Adrenal gland (tissue), 19 donors: ENCODE measurements at places on chromosomes 1 and 21. TPM values are rescaled to one million over a fixed set of nuclear protein-coding genes. Genes with fewer than 3 reads are reported as not detected.

GRCh38 chr1:30738715-30739559 is 15.6 kb upstream of the MATN1 start:
- DNase-seq: no peak
- H3K4me3 ChIP-seq: no peak overlapping the region
- H3K36me3 ChIP-seq: no peaks in the 10 kb centered on the region
- no peaks in the 10 kb centered on the region for H3K27me3 ChIP-seq
- no peak overlapping the region for H3K27ac ChIP-seq

GRCh38 chr1:9628541-9629444 is 22.7 kb upstream of the PIK3CD start:
- no peaks in the 10 kb centered on the region for H3K4me1 ChIP-seq
- H3K4me3 ChIP-seq: no peak overlapping the region
- DNase-seq: no peak
- H3K27me3 ChIP-seq: no peaks in the 10 kb centered on the region

GRCh38 chr1:101316256-101316655 is 79.4 kb downstream of the S1PR1 start:
- H3K4me3 ChIP-seq: no peak overlapping the region
- no peaks in the 10 kb centered on the region for H3K36me3 ChIP-seq
- H3K4me1 ChIP-seq: no peaks in the 10 kb centered on the region
- no peak for DNase-seq

GRCh38 chr21:32978331-32979270 is 47.1 kb upstream of the OLIG2 start:
- peaks cover 10% of the 10 kb centered on the region for H3K27me3 ChIP-seq
- H3K4me1 ChIP-seq: no peaks in the 10 kb centered on the region
- no peaks in the 10 kb centered on the region for H3K36me3 ChIP-seq
- no peak for DNase-seq
- H3K27ac ChIP-seq: no peak overlapping the region
- H3K4me3 ChIP-seq: no peak overlapping the region

DNA sequence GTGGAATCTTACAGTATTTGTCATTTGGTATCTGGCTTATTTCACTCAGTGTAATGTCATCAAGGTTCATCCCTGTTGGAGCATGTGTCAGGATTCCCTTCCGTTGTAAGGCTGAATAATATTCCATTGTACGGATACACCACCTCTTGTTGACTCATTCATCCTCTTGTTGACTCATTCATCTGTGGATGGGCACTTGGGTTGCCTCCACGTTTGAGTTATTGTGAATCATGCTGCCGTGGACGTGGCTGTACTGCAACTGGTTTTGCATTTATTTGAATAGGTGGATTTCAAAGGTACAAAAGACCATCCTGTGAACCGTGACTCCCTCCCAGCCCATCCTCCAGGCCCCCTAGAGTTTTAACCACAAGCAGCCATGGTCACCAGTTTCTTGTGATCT is 11.9 kb upstream of the TCP10L start:
- no peak overlapping the region for H3K27ac ChIP-seq
- no peaks in the 10 kb centered on the region for H3K27me3 ChIP-seq
- no peaks in the 10 kb centered on the region for H3K4me1 ChIP-seq
- no peaks in the 10 kb centered on the region for H3K36me3 ChIP-seq
- H3K4me3 ChIP-seq: no peak overlapping the region

GRCh38 chr1:38029081-38029681 is 16.6 kb downstream of the UTP11 start:
- no peak overlapping the region for H3K4me3 ChIP-seq
- peaks cover 38% of the 10 kb centered on the region for H3K4me1 ChIP-seq
- H3K27ac ChIP-seq: peak overlapping the region; percentile 96
- DNase-seq: peak; percentile 63
- no peaks in the 10 kb centered on the region for H3K27me3 ChIP-seq

DNA sequence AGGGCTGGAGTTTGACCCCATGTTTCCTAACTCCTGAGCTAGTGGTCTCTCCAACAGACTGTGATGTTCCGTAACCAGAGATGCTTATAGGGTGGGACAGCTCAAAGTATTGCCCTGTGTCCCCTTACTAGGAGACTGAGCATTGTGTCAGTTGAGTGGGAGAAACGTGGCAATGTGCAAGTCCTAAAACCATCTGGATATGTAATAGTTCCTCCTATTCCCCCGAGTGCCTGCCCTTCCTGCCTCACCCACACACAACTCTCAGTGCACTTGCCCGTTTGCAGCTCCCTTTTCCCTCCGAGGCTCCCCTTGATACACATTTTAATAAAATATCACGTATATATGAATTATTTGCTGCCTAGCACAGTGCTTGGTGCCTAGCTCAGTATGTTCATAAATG is 3.4 kb downstream of the PIGV start:
- H3K4me3 ChIP-seq: no peak overlapping the region
- H3K36me3 ChIP-seq: peaks cover 12% of the 10 kb centered on the region
- H3K4me1 ChIP-seq: peaks cover 18% of the 10 kb centered on the region
- no peaks in the 10 kb centered on the region for H3K27me3 ChIP-seq

- DNase-seq: peak; percentile 69
- no peak within 1 kb of the TSS for H3K27ac ChIP-seq
- peaks cover 11% of the 10 kb centered on the region for H3K4me1 ChIP-seq
- no peaks in the 10 kb centered on the region for H3K27me3 ChIP-seq
Measured at GRCh38 chr1:173206816-173207568, at the start of gene TNFSF4. Gene TNFSF4, minus strand, starts transcription at chr1:173207331. Its CDS starts 155 bp downstream, at chr1:173207176.

- H3K4me3 ChIP-seq: no peak overlapping the region
- H3K36me3 ChIP-seq: no peaks in the 10 kb centered on the region
- DNase-seq: no peak
- peaks cover 12% of the 10 kb centered on the region for H3K27me3 ChIP-seq
- no peaks in the 10 kb centered on the region for H3K4me1 ChIP-seq
- H3K27ac ChIP-seq: no peak overlapping the region
Measured at GRCh38 chr1:219945795-219946194, 17.4 kb upstream of the SLC30A10 start.

- DNase-seq: no peak
- no peak overlapping the region for H3K4me3 ChIP-seq
- H3K27me3 ChIP-seq: no peaks in the 10 kb centered on the region
- H3K4me1 ChIP-seq: no peaks in the 10 kb centered on the region
- H3K27ac ChIP-seq: no peak overlapping the region
Measured at GRCh38 chr21:32190493-32191144, 88.2 kb downstream of the MIS18A start.

GRCh38 chr1:65525266-65526048 is 105.0 kb downstream of the LEPR start:
- peaks cover 14% of the 10 kb centered on the region for H3K27me3 ChIP-seq
- no peak overlapping the region for H3K4me3 ChIP-seq
- H3K4me1 ChIP-seq: peaks cover 8% of the 10 kb centered on the region
- H3K27ac ChIP-seq: no peak overlapping the region

DNA sequence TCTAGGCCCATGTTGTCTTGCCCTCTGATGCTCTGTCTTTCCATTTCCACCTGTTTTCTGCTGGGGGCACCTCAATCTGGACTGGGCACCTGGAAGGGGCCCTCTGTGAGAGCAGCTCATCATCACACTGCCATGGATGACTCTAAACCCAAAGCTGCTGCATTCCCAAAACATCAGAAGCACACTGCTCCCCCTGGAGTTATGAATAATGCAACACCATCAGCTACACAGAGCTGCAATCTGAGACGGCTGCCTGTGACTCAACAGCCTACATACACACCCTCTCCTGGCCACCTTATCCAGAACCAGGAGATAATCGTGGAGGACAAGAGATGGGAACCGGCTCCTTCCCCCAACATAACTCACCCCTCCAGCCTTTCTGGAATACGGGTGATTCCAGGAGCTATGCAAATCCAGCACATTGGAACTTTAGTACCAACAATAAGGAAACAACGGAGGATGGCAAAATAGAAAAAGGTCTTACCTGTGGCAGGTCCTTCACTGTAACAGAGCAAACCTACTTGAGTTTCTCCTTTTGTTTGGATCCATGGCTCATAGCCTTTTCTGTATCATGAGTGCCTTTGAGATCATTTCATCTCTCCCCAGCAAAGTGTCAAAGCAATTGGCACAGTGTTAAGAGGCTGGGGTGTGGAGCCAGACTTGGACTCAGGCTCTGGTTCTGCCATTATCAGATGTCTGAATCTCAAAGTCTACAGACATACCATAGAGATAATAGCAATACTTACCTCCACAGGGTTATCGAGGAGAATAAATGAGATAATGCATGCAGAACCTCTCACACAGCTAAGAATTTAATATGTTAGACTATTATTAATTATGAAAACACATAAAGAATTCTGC is 29.3 kb downstream of the AK2 start:
- no peaks in the 10 kb centered on the region for H3K36me3 ChIP-seq
- H3K27me3 ChIP-seq: no peaks in the 10 kb centered on the region

BRDT gene
- total RNA-seq: not detected

LIN9 gene
- total RNA-seq: 5.7 TPM

BCAS2 gene
- total RNA-seq: 27.9 TPM

MASP2 gene
- total RNA-seq: not detected

ERICH3 gene
- total RNA-seq: not detected
